IPS DF 6.9 (cell line): ENCODE measurements at places on chromosomes 12 and 14.

GRCh38 chr14:94936401-94936892 is 166.5 kb upstream of the GSC start:
- no peaks in the 10 kb centered on the region for H3K27me3 ChIP-seq
- no peak overlapping the region for H3K27ac ChIP-seq
- no peak for DNase-seq
- peaks cover 1% of the 10 kb centered on the region; the same call in 1 of the 2 replicates for H3K4me1 ChIP-seq
- H3K36me3 ChIP-seq = no peaks in the 10 kb centered on the region

GRCh38 chr12:52235822-52236361 is 2.8 kb downstream of the KRT7 start:
- no peak for DNase-seq
- H3K27me3 ChIP-seq = peaks cover 12% of the 10 kb centered on the region; the same call in 1 of the 2 replicates
- H3K36me3 ChIP-seq = no peaks in the 10 kb centered on the region
- no peak overlapping the region for H3K4me3 ChIP-seq
- H3K4me1 ChIP-seq = peaks cover 12% of the 10 kb centered on the region
- no peak overlapping the region for H3K27ac ChIP-seq

DNA sequence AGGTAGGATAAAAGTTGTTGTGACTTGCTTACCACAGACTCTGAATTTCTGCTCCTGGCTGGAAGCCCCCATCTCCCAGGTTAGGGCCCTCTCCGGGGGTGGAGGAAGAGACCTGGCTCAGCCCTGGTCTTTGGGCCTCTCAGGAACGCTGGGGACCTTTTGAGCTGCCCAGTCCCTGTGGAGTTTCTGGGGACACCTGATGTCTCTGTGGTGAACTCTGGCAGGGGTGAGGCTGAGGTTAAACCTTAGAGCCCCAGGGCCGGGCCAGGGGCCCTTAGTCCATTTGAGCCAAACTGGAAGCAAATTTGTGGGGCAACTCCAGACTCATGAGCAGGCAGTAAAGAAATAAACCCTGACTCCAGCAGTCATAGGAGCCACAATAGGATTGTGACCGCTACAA is 112.1 kb downstream of the ADGRD1 start:
- no peaks in the 10 kb centered on the region; the same call in 1 of the 2 replicates for H3K36me3 ChIP-seq
- no peaks in the 10 kb centered on the region for H3K27me3 ChIP-seq
- H3K4me1 ChIP-seq = no peaks in the 10 kb centered on the region; the same call in 1 of the 2 replicates
- no peak for DNase-seq
- no peak overlapping the region for H3K27ac ChIP-seq

GRCh38 chr14:35159742-35160409 is 37.5 kb downstream of the PRORP start:
- H3K4me1 ChIP-seq = no peaks in the 10 kb centered on the region
- no peaks in the 10 kb centered on the region for H3K27me3 ChIP-seq
- no peak overlapping the region for H3K4me3 ChIP-seq
- no peak for DNase-seq
- H3K27ac ChIP-seq = no peak overlapping the region

DNA sequence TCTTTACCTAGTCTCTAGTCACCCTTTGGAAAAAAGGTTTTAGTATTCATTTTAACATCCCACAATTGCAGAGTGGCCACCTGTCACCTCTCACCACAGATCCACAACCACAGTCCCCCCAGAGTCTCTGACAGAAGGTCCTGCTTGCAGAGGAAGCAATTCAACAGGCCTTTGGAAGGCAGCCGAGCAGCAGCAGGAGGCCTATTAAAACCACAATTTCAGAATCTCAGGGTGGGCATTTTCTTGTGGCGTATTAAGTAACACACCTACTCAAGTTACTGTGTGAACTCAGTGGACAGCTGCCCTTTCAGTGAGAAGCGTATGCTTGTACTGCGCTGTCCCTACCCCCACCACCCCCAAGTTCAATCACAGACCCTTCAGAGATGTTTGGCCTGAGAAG is 234.0 kb upstream of the HMGA2 start:
- no peaks in the 10 kb centered on the region for H3K27me3 ChIP-seq
- no peak overlapping the region for H3K27ac ChIP-seq
- H3K4me1 ChIP-seq = no peaks in the 10 kb centered on the region
- no peaks in the 10 kb centered on the region for H3K36me3 ChIP-seq

- no peaks in the 10 kb centered on the region for H3K27me3 ChIP-seq
- H3K4me3 ChIP-seq = no peak overlapping the region
- no peak overlapping the region for H3K27ac ChIP-seq
- H3K4me1 ChIP-seq = no peaks in the 10 kb centered on the region
Measured at GRCh38 chr12:33376153-33376552, 63.5 kb downstream of the SYT10 start.
